ENCODE measurements at places on chromosomes 2 and 18. TPM values are rescaled to one million over a fixed set of nuclear protein-coding genes. Genes with fewer than 3 reads are reported as not detected.

GRCh38 chr18:12010187-12010802, 29.0 kb downstream of the IMPA2 start:
- DNase-seq = no peak

DNA sequence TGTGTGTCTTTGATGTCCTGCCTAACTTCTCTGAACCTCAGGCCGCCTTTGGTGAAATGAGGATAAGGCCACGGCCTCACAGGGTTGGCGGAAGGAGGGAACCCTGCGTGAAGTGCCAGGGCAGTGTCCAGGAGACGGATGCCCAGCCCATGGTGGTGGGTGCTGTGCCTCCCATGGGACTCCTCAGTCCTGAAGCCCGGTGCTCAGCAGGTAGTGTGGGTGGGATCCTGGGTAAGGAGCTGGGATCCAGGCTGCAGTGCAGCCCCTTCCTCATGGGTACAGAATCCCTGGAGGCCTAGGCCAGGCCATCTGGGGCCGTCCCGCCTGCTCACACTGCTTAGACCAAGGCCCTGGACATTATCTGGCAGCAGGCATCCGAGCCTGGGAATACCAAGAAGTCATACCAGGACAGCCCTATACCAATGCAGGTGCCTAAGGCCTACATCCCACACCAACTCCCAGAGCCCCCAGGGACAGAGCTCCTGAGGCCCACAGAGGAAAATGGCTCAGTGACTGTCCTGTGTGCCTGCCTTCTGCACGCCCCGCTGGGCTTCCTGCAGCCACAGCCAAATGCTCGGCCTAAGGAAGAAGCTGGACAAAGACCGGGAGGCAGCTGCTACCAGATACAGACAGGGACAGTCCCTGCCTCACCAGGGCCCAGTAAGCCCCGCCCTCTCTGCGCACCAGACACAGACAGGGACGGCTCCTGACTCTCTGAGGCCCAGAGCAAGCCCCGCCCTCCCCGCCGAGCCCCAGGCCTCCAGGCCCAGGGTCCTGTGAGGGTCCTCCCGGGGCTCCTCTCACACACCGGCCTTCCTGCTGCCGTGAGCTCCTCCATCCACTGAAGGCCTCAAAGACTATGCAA, 78.0 kb downstream of the NDUFA10 start:
- no peak for DNase-seq

DNA sequence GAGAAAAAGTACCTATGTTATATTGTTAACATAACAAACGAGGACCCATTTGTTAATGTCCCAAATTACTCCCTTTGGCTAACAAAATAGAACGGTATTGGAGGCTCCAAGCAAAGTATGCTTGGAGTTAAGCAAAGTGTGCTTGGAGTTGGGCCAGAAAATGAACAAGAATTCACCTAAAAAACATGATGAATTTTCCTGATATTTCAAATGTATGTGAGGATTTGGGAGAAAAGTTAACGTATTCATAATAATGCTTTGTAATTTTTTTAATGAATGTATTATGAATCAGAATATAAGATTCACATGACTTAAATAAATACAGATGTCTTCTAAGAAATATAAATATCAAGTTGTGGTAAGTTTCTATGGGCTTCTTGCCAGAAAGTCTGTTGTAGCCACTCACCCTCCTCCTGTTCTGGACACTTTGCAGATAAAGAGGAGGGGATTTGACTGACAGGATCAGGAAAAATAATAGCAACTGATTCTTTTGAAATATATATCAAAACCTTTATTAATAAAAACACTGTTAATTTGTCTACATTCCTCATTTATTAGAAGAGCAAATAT, 423.7 kb upstream of the MMADHC start:
- no peak for DNase-seq

DNA sequence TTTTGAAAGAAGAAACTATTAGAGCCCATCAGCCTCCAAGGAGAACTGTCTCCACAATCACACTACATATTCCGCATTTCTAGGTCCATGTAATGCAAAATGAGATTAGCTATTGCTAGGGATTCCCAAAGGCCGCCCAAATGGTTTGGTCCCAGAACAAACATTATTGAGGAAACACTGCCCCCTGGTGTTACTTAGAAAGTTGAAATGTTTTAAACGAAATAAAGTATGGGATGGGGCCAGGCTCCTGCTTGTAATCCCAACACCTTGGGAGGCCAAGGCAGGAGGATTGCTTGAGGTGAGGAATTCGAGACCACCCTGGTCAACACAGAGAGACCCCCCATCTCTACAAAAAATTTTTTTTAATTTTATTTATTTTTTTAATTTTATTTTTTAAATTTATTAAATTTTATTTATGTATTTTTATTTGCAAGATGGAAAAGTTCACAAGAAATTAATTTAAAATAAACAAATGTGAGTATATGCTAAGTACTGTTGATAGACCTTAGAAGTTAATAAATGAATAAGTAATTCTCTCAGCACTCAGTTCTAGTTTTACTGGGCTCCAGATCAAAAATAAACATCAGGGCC, 5.5 kb downstream of the NHEJ1 start:
- peak; percentile 35 for DNase-seq

ASTL gene
- not detected for total RNA-seq

PLEKHH2 gene
- 7.5 TPM for total RNA-seq

Measured in Caki2 (cell line).